ENCODE measurements at places on chromosomes 4 and X. TPM values are rescaled to one million over a fixed set of nuclear protein-coding genes. Genes with fewer than 3 reads are reported as not detected.

BEX2 gene
- total RNA-seq: 7.3 TPM

TFE3 gene
- total RNA-seq: 42.5 TPM

CCKAR gene
- not detected for total RNA-seq

FBXL5 gene
- total RNA-seq: 110 TPM

MAP7D2 gene
- total RNA-seq: 0.28 TPM

SPACA5 gene
- not detected for total RNA-seq

RTL5 gene
- total RNA-seq: 14.1 TPM

BEND2 gene
- total RNA-seq: not detected

MAGEA11 gene
- not detected for total RNA-seq

ZNF674 gene
- 6.5 TPM for total RNA-seq

F8A3 gene
- total RNA-seq: 6.1 TPM

EGFL6 gene
- total RNA-seq: 0.18 TPM

THAP9 gene
- 3.0 TPM for total RNA-seq

ETDA gene
- not detected for total RNA-seq

HPGDS gene
- total RNA-seq: not detected

MFAP3L gene
- 6.8 TPM for total RNA-seq

Measured in chondrocyte (in vitro differentiated cells).